ENCODE measurements at places on chromosomes 2 and 18.

GRCh38 chr2:204022550-204022949 is 86.0 kb downstream of the ICOS start:
- no peak for DNase-seq

DNA sequence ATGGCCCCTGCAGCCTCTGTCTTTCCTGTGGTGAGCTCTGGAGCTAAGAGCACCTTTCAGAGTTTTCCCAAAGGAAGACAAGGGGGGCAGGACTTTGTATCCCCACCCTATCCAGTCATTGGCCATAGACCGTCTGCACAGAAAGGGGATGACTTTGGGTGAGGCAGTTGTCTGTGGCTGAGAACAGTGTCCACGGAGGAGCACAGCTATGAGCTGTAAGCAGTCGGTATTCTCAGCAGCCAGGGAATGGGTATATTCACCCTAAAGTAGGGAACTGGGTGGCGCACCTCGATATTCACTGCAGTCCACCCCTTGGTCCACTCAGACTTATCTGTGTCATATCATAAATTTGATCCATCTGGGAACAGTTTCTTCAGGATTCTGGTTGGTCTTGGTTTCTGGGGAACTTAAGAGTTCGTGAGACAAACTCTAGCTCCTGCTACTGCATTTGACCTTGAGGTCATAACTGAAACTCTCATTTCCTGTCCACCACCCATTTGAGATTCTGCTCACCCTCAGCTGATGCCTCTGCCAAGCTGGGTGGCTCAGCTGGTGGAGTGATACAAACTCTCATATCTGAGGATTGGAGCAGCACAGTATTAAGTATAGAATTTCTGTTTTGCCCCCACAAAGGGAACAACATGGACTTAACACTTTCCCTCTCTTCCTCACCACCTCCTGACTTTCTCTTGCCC is 45.2 kb upstream of the SCG2 start:
- DNase-seq = no peak

DNA sequence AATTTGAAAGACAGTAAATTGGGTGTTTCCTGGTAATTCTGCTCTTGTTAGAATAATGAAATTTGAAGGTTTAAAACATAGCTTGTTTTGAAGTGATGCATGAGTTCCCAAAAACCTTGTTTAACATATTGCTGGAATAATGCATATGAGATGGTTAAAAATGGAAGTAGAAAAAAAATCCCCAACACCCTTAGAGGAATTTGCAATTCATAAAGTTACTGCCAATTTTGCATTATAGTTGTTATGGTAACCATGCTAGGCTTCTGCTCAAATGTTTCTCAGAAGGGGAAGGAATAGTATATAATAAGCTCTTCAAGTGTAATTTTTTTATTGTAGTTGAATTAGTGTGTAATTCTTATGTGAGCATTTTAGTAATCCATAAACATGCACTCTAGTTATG is 49.1 kb downstream of the FASTKD2 start:
- DNase-seq = no peak

GRCh38 chr18:32441533-32441932 is 29.1 kb downstream of the GAREM1 start:
- no peak for DNase-seq

DNA sequence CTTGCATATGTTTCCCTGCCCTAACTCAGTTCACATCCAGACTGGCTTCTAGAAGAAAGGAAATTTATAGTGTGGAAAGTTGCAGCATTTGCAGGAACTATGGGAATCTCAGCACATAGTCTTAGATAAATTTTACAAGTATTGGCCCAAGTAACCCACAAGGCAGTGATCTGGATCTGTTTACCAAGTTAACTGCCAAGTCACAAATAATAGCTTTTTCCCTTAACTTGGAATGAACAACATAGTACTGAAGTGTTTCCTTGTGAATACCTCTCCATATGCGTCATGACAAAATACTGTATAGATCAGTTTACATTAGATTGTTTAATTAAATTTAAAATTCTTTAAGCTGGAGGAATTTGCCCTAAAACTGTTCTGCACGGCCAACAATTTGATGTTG is 255.8 kb upstream of the EPAS1 start:
- DNase-seq = no peak

GRCh38 chr2:73852020-73852419 is 23.3 kb downstream of the STAMBP start:
- DNase-seq = no peak

DNA sequence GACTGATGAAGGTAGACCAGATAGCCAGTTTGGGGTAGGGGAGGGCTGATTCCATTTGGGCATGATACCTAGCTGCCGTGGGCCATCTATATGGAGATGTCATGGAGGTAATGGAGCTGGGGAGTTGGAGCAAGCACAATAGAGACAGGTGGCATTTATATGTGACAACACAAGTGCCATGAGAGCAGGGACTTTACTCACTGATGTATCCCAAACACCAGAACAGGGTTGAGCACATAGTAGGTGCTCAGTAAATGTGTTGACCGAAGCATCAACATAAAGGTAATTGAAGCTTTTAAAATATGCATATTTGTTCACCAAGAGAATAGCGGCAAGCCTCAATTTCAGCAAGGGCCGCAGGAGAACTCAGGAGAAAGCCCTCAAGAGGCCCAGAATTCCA is 15.0 kb downstream of the SLC30A3 start:
- no peak for DNase-seq

DNA sequence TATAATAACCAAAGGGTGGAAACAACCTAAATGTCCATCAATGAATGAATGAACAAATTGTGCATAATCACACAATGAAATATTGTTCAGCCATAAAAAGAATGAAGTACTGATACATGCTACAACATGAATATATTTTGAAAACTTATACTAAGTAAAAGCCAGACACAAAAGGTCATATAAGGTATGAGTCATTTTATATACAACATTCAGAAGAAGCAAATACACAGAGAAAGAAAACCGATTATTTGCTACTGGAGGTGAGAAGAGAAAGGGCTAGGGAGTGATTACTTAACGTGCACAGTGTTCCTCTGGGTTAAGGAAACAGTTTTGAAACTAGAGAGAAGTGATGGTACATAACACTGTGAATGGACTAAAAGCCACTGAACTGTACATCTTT is 105.3 kb downstream of the GORASP2 start:
- no peak for DNase-seq

DNA sequence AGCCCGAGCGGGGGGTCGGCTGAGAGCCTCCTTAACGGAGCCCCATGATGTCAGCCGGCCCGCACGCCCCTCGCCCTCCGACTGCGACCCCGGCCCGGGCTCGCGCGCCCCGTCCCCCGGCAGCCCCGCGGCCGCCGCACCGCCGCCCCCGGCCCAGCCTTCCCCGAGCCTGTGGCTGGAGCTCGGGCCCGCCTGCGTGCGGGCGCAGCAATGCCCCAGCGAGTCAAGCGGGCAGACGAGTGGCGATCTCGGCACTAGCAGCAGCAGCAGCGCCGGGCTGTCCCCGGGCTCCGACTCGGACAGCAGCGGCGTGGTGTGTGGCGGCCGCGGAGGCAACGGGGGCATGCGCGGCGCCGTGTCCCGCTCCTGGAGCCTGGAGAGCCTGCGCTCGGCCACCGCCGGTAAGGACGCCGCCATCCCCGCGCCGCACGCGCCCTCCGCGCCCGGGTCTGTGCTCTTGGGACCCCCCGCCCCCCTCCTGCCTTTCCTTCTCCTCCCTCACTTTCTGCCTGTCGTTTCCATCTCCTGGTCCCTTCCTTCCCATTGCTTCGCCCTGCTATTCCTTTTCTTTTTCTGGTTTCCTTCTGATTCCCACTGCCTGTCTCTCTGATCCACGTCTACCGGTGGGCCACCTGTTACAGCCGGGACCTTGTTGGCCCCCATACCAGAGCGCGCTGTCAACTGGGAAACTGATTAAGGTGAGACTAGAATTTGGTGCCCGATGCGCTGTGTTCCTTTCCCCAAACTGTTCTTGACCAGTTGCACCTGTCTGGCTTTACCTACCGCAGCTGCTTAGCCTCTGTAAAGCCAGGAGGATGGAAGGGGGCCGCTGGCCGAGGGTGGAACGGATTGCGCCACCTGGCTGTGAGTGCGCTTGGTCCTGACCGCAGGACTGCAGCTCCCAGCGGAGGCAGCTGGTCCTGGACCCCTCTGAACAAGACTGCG is 127.4 kb downstream of the ARHGEF4 start:
- peak; percentile 49 for DNase-seq

DNA sequence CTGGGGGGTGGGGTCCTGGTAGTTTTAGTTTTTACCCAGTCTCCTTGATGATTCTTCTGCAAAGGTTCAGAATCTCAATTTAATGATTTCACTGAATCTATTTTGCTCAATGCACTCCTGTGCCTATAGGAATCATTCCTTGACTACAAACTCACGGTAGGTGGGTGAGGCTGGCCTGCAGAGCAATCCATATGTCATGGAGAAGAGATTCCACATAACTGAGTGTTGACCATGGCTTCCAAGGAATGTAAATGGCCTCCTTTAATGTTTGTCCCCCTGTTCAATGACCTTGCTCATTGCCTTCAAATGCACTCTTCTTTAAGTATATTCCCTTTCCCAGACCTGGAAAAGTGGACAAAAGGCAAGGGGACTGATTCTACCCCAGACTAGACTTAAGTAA is 12.5 kb downstream of the FAP start:
- DNase-seq = no peak

DNA sequence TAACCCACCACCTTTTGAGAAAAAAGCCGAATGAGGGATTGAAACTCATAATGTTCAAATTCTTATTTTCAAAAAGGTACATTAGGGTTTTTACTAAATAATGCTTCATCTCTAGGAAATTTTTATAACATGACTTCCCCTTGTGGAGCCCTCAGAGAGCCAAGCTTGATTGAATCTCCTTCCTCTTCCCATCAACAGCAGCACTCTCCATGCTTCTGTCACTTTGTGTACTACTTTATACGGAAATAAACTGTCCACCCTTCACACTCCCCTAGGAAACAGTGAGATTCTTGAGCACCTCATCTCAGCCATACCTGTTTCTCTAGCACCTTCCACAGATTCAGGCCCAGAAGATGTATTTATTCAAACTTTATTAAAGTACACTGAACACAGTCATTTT is 51.8 kb downstream of the TFPI start:
- no peak for DNase-seq

- no peak for DNase-seq
Observed at GRCh38 chr2:219252900-219253752, at the start of gene TUBA4B. Gene TUBA4B, plus strand, starts transcription at chr2:219253243. Its CDS starts 165 bp downstream, at chr2:219253408.

DNA sequence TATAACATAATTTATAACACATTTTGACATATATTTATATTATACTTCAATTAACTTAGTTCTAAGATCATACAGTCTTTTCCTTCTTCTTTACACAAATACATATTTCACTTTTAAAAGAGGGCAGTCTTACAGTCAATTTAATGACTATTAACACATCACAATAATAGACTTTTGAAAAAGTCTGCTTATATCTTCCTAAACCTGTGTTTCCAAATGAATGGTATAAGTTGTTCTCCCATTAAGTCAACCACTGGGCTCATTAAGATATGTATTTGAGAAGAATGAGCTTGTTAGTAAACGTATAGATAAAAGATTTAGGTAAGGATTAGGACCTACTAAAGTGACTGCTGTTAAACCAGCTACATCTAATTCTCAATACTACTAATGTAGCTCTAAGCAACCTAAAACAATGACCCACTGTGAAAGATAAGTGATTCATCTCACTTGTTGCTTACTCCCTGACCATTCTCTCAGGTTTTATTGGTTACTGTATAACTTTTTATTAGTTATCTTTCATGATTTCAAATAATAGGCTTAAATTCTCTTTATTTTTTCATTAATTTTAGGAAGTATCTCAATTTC is 27.0 kb downstream of the SLC40A1 start:
- DNase-seq = no peak

DNA sequence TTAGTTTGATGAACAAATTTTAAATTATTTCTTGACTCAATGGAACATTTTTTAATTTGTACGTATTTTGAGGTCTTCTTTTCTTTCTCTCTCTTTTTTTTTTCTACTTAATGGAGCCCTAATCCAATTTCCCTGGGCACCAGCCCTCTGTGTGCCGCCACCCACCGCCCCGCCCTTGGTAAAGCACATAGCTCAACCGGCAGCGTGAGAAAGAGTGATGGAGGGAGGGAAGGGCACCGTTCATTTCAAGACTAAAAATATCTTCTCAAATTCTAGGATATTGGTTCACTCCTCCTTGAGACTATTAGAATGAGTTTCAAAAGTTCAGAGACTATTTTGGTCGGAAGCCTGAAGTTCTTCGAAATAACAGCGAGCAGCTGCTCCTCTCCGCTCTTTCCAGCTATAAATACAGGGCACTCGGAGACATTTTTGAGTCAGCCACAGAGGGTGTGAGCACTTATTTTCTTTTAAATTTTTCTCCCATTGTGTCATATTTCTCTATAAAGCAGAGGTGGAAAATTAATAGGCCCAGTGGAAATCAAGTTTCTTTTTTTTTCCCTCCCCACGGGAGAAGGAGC is 731.7 kb upstream of the ID2 start:
- DNase-seq = no peak

- DNase-seq = peak; percentile 24
Observed at GRCh38 chr18:57533868-57534510, 52.5 kb downstream of the FECH start.

DNA sequence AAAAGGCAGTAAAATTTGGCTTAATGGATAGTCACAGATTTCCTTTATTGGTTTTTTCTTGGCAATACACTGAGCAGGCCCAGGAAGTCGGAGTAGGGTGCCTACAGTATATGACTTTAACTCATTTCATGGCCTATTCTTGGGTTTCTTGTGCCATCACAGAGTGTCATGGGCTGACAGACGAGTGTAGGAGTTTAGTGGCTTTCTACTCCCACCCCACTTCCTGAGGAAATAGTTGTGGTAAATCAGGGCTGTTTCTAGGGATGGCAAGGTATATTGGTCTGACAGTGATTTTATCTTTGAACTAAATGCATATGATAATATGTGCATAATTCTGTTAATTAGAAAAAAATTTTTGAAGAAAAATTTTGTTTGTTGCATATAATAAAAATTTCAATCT is 100.1 kb downstream of the PLCL1 start:
- no peak for DNase-seq

Data from neuronal stem cell (in vitro differentiated cells).